Activated T-helper 2 cell treated with anti-CD3 and anti-CD28 coated beads, Interferon-gamma antibody, Interleukin-2, Interleukin-4, amounts not matched to agents 10 μg/mL and 5 μg/mL and 100 μg/mL, durations not matched to agents 14 hours and 24 hours and 36 hours (primary cell): ENCODE measurements at places on chromosomes 11 and 22.

GRCh38 chr11:115765803-115766239, 261.6 kb upstream of the CADM1 start:
- no peak overlapping the region for H3K27ac ChIP-seq
- H3K4me3 ChIP-seq, result no peak overlapping the region
- H3K4me1 ChIP-seq, result no peaks in the 10 kb centered on the region
- DNase-seq, result no peak
- peaks cover 6% of the 10 kb centered on the region for H3K27me3 ChIP-seq

DNA sequence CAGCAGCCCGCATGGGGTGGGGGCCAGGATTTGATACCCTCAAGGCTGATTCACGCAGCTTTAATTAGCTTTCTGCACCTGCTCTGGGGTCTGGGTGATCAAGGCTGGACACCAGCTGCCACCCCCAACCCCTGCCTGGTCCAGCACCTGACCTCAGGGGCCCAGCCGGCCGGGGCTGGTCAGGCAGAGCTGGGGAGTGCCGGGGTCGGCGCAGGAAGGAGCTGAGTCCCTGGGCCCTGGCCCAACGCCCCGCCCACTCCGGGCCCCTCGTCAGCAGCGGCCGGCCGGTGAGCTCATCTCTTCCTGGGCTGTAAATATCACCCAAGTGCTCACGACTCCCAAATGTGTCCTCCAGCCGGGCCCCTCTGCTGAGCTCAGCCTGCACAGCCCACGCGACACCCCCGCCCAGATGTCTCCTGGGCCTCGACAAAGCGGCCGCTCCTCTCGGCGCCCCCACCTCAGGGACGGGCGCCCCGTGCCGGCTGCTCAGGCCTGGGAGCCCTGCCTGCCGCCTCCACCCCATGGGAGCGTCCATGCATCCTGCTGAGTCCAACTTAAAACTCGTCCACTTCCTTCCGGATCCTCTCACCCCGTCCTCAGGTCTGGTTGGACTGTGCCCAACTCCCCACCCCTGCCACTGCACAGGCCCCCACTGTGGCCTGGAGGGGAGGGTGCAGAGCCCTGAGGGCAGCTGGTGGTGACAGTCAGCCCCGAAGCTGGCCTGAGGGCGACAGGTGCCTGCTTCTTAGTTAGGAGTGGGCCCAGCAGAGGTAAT, 29.0 kb downstream of the RTN4R start:
- peaks cover 5% of the 10 kb centered on the region for H3K4me1 ChIP-seq
- no peak overlapping the region for H3K4me3 ChIP-seq
- no peaks in the 10 kb centered on the region for H3K27me3 ChIP-seq
- H3K27ac ChIP-seq, result no peak overlapping the region
- no peaks in the 10 kb centered on the region for H3K36me3 ChIP-seq
- no peak for DNase-seq

DNA sequence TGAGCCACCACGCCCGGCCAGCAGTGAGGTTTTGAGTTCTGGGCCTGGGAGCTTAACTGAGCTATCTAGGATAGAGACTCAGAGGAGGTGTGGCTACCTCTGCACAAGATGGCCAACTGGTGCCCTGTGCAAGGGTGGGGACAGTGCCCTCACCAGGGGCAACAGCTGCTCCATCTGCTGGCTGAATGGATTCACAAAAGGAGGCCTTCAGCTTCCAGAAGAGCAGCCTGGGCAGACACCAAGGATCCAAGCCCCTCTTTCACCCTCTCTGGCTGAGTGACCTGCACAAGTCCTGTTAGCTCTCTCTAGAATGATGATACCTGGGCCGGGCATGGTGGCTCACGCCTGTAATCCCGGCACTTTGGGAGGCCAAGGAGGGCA, 33.5 kb upstream of the BAIAP2L2 start:
- peaks cover 24% of the 10 kb centered on the region for H3K36me3 ChIP-seq
- H3K27me3 ChIP-seq, result no peaks in the 10 kb centered on the region
- peaks cover 16% of the 10 kb centered on the region for H3K4me1 ChIP-seq
- no peak overlapping the region for H3K4me3 ChIP-seq
- no peak for DNase-seq

- H3K4me3 ChIP-seq, result no peak overlapping the region
- H3K27me3 ChIP-seq, result no peaks in the 10 kb centered on the region
- no peaks in the 10 kb centered on the region for H3K4me1 ChIP-seq
- H3K27ac ChIP-seq, result no peak overlapping the region
- no peaks in the 10 kb centered on the region for H3K36me3 ChIP-seq
Measured at GRCh38 chr11:113016905-113017304, 55.7 kb downstream of the NCAM1 start.

DNA sequence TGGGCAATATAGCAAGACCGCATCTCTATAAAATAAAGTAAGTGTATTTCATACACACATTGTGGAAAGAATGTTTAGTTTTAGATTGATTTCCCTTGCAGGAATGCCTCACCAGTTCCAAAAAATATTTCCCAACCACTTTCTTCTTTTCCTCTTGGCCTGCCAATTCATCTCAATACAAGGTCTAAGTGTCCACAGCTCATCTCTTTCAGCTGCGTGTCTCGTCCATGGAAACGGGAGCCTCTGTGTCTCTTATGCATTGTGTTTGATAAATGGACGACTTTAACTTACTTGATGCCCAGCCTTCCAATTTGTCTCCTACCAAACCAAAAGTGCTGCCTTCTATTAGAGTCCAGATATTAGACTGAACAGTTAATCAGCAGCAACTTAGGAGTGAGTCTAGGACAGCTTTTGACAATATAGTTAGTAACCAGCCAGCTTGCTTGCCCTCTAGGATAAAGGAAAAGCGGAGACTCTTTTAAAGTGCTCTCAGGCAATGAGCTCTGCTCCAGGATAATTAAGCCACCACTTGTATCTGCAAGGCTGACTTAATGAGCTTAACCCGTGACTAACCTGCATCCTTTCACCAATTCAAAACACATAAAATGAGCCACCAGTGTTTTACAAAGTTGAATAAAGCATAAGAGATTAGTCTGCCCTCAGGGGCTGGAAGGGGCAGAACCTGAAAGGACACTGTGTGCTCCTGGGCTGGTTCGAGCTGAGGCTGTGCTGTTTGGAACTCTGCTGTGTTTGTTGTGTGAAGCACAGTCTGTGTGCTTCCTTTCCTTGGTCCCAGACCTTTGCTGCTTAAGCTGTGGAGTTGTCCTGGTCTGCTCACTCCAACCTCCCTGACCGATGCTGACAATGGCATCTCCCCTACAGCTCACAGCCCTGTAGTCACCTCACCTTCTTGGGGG, 27.5 kb downstream of the FBXO7 start:
- no peaks in the 10 kb centered on the region for H3K27me3 ChIP-seq
- H3K4me3 ChIP-seq, result no peak overlapping the region
- H3K4me1 ChIP-seq, result no peaks in the 10 kb centered on the region
- no peak overlapping the region for H3K27ac ChIP-seq
- DNase-seq, result no peak

DNA sequence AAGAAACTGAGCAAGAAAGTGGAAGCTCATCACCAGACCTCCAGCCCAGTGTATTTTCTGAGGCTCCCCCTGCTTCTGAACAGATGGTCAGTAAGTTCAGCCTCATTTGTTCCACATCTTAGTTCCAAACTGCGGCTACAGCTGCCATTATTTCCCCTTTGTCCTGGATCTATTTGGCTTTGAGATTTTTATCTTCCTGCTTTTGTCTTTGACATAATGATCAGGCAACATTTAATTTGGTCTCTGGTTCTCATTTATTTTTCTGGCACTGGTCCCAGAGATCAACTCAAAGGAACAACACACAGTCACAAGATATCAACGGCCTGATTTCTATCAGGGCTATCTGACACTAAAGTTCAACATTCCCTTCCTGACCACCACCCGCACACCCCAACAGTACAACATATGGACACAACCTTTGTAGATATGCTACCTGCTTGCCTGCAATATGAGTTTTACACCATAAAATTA, 137.5 kb downstream of the FAM76B start:
- H3K4me1 ChIP-seq, result no peaks in the 10 kb centered on the region
- H3K4me3 ChIP-seq, result no peak overlapping the region
- no peak overlapping the region for H3K27ac ChIP-seq
- no peak for DNase-seq

- no peaks in the 10 kb centered on the region for H3K36me3 ChIP-seq
- H3K4me1 ChIP-seq, result no peaks in the 10 kb centered on the region
- no peak overlapping the region for H3K27ac ChIP-seq
- no peak for DNase-seq
Measured at GRCh38 chr11:7314811-7315604, 63.3 kb downstream of the SYT9 start.

DNA sequence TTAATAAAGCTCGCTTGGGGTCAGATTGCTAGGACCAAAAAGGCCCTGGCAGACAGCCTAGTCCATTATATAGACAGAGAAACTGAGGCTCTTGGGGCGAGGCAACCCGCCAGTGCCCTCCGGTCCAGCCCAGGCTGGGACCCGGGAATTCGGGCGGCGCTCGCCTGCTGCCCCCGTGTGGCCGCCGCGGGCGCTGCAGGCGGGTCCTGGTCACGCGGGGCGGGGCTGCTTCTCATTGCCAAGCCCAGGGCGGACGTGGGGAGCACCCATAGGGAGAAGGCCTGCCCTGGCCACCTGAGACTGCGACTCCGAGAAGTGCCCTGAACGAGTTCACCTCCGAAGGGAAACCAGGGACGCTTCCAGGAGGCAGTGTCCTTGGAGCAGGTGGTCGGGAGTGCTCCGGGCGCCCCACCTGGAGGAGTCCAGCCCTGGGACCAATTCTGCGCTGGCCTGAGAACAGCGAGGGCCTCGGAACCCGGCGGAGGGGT, 36.0 kb upstream of the CSNK1E start:
- peaks cover 5% of the 10 kb centered on the region for H3K36me3 ChIP-seq
- DNase-seq, result peak; percentile 59
- no peaks in the 10 kb centered on the region for H3K27me3 ChIP-seq
- H3K4me1 ChIP-seq, result no peaks in the 10 kb centered on the region
- H3K27ac ChIP-seq, result no peak overlapping the region

- H3K4me1 ChIP-seq, result peaks cover 45% of the 10 kb centered on the region
- H3K27me3 ChIP-seq, result no peaks in the 10 kb centered on the region
- H3K27ac ChIP-seq, result no peak overlapping the region
- H3K36me3 ChIP-seq, result peaks cover 19% of the 10 kb centered on the region
- no peak for DNase-seq
Measured at GRCh38 chr11:134266841-134267251, 9.3 kb upstream of the GLB1L3 start.

- no peaks in the 10 kb centered on the region for H3K36me3 ChIP-seq
- H3K4me3 ChIP-seq, result no peak overlapping the region
- peaks cover 2% of the 10 kb centered on the region for H3K27me3 ChIP-seq
- H3K27ac ChIP-seq, result no peak overlapping the region
- DNase-seq, result no peak
- no peaks in the 10 kb centered on the region for H3K4me1 ChIP-seq
Measured at GRCh38 chr11:78031629-78032028, 8.6 kb upstream of the KCTD14 start.

DNA sequence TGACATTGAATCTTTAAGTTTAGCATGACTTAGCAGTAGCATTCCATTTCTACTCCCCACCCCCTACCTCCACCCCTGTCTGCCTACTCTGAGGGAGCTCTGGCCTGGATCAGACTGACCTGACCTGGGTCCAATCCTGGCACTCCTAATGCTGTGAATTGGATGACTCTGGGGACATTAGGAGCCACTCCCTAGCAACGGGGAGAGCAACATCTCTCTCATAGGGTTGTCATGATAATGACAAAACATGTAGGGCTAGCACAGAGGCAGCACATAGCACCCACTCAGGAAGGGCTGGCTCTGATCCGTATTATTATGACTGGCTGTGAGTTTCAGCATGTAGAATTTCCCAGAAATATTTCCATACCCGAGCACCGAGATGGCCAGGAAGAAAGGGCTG, 40.5 kb downstream of the CABIN1 start:
- no peak for DNase-seq
- H3K4me1 ChIP-seq, result no peaks in the 10 kb centered on the region
- H3K4me3 ChIP-seq, result no peak overlapping the region
- H3K27ac ChIP-seq, result no peak overlapping the region
- no peaks in the 10 kb centered on the region for H3K27me3 ChIP-seq

DNA sequence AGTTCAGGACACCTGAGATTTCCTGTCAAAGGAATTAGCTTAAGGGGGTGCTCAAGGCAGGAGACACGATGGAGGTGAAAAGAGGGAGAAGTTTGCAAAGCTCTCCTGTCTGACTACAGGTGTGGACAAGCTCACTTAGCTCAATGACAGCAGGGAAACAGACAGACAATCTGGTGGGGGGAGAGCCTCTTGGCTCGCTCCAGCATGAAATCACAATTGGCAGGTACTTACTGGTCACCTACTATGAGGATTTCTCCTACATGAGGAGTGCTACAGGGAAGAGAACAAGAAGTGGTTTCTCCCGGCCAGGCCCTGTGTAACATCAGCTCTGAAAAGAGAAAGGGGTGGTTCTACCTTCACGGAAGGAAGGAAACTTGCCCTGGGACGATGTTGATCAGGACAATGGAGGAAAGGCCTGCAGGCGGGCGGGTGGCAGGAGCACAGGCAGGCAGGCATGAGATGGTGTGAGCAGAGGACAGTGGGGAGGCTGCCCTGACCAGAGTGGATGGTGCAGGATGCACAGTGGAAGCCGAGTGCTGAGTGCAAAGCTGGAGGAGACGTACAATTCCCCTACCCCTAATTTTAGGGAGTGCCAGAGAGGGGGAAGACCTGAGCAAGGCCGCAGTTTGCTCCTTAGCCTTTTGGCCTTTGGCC, 57.9 kb upstream of the CRTAM start:
- H3K36me3 ChIP-seq, result peaks cover 13% of the 10 kb centered on the region
- H3K27ac ChIP-seq, result no peak overlapping the region
- H3K27me3 ChIP-seq, result no peaks in the 10 kb centered on the region
- no peak for DNase-seq
- H3K4me1 ChIP-seq, result peaks cover 14% of the 10 kb centered on the region

DNA sequence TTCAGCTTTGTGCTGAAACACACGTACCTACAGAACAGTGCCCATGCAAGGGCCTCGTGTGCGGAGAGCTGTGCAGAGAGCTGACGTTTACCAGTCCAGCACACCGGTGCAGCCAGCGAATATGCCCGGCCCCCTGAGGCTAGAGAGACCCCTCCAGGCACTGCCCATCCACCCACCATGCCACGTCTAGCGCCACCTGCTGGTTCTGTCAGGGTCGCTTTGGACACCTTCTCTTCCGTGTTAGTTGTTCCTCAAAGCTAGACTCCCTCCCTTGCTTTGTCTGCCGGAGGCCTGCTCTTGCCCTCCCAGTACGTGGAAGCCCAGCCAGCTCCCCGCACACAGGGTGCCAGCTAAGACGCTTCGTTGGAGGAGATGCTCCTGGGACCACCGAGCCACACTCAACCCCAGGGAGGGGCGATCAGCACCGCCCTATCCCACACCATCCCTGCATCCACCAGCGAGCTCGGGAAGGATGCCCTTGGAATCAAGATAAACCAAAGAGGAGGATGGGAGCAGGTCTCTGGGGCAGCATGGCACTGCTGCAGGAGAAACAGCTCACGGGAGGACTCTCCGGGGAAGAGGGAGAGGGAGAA, 43.4 kb downstream of the CPT1A start:
- H3K27me3 ChIP-seq, result no peaks in the 10 kb centered on the region
- no peak for DNase-seq
- no peaks in the 10 kb centered on the region for H3K4me1 ChIP-seq
- no peak overlapping the region for H3K27ac ChIP-seq
- peaks cover 40% of the 10 kb centered on the region for H3K36me3 ChIP-seq

DNA sequence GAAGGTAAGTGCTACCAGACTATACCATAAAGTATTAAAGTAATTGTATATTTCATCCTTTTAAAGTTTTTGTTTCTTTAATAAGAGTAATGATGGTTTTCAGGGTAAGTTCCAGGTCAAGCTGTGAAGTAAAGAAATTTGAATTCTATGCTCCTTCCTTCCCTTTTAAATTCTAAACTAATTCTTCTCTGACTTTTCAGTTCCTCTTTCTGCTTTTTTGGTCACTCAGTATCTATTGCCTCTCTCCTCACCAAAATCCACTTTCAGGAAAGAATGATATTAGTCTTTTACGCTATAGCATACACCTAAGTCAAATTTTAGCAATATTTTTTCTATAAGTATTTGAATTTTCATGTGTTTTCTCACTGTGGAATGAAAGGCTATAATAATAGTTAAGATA, 8.2 kb downstream of the MMP8 start:
- no peaks in the 10 kb centered on the region for H3K4me1 ChIP-seq
- H3K27me3 ChIP-seq, result peaks cover 2% of the 10 kb centered on the region
- no peak overlapping the region for H3K4me3 ChIP-seq
- no peaks in the 10 kb centered on the region for H3K36me3 ChIP-seq
- no peak for DNase-seq
